ENCODE measurements at places on chromosomes 7 and 10.

DNA sequence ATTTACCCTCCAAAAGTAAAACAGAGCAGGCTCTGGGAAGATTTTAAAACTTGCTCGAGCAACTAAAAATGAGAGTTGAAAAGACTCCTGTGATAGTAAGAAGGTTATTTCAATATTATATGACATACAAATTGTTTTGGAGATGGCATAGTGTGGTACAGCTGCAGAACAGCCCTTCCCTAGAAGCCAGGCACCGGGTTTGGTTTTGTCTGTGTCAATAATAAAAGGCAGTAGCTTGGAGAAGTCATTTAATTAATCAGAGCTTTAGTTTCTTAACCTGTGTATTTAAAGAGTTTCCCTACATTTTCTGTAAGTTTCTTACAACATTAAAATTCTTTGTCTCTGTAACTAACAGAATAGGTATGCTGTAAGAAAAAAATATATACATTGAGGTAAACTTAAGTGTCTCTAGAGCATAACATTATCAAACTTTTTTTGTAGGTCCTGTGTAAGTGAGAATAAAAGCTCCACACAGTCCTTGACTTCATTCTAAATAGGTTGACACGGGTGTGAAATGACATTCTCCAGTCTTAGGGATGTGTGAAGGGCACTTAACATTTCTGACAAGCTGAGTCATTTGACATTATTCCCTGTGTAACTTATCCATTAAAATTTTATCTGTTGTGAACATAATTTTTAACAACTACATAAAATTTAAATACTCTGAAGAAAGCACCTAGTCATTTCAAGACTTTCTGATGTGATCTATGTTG is 425.0 kb upstream of the ETV1 start:
- no peak for DNase-seq

DNA sequence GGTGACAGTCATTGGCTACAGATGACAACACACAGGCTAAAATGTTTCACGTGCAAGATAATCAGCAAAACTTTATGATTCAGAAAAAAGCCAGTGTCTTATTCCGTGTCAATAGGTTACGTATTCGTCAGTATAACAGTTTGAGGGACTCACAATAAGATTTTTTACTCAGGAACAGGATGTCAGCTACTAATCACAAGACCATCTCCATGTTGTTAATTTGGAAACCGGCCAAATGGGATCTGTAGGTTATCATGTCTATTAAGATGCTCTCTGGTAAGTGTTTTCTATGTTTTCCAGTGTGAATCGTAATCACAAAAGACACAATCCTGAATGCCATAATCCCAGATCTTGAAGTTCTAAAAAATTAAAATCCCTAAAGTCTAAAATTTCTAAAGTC is 197.3 kb downstream of the ETV1 start:
- no peak for DNase-seq

- no peak for DNase-seq
Observed at GRCh38 chr7:133859871-133860450, 267.2 kb upstream of the LRGUK start.

GRCh38 chr7:83414947-83415346 is 234.0 kb downstream of the SEMA3E start:
- no peak for DNase-seq

DNA sequence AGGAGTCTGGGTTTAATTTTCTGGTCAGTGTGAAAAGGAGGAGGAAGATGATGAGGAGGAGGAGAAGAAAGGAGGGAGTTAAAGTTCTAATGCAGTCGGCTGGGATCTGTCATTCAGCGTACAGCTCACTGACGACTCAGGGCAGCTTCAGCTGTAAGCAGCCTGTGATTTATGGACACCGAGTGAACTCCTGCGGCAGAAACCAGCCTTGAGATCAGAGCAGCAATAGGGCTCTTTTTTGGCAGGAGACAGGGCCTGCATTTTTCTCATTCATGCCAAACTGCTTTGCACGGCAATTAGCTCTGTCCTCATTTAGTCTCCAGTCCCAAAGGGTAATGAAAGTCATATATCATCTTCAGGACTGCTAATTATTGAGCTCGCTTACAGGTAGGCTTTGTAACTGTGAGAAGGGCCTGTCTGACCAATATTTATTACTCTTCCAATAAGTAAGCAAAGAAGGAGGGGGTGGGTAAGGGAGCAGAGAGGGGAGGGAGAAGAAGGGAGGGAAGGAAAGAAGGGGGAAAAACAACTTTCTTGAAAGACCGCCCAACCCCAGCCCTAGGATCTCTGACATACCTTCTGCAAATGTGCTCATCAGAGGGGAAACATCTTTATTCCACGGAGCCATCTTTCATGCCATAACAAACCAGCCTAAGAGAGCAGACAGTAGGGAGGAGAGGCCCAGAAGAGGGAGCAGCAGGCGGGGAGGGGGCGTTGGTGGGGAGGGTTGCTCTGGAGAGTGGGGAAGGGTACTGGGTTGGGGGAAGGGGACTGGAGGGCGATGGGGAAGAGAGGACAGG is 48.1 kb upstream of the COMTD1 start:
- no peak for DNase-seq

DNA sequence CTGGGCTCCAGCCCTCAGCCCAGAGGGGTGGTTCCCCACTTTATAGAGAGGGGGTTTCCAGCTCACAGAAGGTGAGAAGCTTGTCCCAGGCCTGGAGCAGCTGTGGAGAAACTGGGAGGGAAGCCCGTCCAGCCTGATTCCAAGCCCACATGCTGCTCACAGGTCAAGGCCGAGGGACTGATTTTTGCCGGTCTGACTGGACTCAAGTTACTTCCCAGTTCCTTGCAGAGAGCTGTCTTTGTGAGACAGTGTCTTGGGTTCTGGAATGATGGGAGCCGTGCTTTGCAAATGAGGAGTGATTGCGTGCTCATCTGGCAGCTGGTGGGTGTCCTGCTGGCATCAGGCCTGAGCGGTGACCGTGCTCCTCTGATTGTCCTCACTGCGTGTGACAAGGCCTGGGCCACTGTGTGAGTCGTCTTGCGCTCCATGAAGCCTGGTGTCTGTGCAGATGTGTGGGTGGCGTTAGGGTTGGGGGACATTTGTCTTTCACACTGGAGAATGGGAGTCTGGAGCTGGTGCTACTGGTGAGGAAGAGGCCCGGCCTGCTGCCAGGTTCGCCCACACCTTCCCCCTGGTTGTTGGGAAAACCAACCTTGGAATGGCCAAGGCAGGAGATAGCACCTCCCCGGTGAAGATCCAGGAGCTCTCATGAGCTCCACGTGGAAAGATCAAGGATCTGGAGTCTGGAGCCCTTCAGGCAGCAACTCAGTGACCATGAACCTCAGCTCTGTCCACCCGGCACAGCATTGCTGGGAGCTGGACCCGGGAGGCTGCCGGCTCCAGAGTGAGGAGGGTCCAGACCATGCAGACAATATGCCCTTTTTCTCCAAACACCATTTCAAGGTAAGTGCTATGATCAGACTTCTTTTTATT is 129.6 kb downstream of the SMURF1 start:
- DNase-seq = no peak
